ENCODE measurements at places on chromosomes 7 and 10.

- no peak for DNase-seq
These were observed 103.1 kb upstream of the PLXDC2 start for GRCh38 chr10:19713159-19713558.

DNA sequence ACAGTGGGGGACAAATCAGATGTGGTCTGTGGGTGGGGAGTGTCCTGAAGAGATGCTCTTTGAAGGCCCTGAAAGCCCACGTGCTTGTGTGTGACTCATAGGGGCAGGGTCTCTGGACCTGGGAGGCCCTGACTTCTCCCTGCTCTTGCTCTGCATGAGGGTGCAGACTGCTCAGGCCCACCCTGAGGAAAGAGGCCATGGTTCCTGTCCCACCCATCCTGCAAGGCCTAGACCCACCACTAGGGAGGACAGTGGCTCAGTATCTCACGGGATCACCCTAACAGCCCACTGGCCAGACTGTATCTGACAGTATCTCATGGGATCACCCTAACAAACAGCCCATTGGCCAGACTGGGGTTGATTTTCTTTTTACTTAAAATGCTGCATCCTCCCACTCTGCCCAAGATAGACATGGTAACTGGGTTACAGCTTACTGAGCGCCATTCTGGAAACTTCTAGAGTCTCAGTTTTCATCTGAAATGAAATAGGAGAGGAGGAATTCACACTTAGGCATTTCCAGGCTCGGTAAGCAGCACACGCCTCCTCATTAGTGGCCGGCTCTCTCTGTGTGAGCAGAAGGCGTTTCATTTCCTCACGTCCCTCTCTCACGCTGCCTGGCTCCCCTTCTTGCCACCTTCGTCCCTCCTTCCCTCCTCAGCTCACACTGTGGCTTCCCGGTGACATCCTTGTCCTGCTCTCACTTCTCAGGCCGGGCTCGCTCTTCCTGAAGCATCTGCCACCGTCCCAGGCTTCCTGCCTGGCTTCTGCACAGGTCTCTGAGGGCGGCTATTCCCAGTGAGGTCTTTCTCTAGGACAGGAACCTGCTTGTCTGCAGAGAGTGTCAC is 242.6 kb downstream of the GLRX3 start:
- no peak for DNase-seq

DNA sequence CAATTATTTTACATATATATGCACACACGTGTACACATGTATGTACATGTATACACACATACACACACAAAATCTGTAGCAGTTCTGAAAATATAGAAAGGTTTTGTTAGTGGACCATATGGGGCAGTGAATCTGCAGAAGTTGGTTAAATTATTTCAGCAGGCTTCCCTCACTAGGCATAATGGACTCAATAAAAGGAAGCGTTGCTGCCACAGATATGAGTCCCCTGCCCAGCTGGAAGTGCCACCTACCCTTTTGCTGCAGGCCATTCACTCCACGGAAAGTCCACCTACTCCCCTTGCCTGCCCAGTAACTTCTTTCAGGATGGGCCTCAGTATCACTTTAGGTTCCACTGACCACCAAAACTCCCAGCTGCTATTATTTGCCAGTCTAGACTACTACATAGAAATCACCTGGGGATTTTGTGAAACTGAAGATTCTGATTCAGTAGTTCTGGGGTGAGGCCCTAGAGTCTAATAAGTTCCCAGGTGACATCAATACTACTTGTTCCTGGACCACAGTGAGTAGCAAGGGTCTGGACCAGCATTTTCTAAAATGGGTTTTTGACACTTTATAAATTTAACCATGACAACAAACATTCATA is 29.3 kb upstream of the CROT start:
- no peak for DNase-seq

- no peak for DNase-seq
These were observed 1.3 kb downstream of the HHEX start for GRCh38 chr10:92690915-92691590.

- DNase-seq, result no peak
These were observed 5.2 kb upstream of the HTR7 start for GRCh38 chr10:90862908-90863514.

DNA sequence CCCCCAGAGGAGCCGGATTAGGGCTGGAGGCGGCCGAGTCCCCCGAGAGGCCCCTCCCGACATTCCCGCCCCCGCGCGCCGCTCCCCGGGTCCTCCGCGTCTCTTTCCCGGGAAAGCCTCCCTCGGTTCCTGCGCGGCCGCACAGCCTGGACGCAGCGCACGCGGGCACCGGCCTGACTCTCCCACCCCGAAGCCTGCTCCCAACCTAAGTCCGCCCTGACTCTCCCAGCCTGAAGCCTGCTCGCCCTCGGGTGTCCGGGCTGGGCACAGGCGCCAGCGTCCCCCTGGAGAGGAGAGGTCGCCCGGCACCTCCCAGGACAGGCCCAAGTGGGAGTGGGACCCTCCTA is 441 bp upstream of the VENTX start:
- no peak for DNase-seq

DNA sequence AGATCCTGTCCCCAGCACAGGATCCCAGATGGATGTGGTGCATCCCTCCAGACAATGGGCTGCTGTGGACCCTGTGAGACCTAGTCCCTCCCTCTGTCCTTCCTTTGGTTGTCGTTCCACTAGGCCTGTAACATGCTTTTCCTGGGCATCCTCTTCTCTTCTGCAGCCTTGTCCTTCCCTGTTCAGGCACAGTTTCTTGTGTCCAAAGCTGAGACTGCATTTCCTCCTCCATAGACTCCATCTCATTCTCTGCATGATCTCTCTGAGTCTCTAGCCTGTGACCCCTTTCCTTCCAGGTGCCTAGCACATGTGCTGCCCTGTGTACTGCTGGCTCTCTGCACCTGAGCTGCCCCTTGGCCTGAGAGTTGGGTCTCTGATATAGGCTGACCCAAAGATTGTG is 293.5 kb upstream of the IGFBP3 start:
- DNase-seq, result no peak

GRCh38 chr10:26481914-26482550 is 43.9 kb downstream of the APBB1IP start:
- peak; percentile 60 for DNase-seq

DNA sequence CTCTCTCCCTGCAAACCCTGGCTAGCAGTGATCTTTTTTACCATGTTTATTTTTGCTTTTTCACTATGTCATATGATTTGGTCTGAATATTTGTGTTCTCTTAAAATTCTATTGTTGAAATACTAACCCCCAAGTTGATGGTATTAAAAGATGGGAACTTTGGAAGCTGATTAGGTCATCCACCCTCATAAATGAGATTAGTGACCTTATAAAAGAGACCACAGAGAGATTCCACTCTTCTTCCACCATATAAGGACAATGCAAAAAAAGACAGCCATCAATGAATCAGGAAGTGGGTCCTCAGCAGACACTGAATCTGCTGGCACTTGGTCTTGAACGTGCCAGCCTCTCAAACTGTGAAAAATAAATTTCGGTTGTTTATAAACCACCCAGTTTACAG is 112.8 kb upstream of the KCND2 start:
- DNase-seq, result no peak

DNA sequence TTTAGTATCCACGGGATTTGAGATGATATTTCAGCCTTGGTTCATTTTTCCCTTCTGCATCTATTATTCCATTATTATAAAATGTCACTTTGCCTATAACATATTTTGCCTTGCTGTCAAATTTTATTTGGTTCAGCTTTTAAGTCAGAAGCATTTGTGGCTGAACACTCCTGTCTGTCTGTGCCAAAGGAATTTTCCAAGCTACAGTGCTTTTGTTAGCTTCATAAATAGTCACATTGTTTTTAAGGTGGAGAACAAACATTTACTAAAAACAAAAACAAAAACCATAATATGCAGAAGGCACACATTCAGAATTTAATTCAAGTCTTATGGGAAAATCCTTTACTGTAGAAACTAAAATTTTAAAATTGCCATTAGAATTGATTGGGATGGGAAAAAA is 33.8 kb upstream of the ELMO1 start:
- no peak for DNase-seq

DNA sequence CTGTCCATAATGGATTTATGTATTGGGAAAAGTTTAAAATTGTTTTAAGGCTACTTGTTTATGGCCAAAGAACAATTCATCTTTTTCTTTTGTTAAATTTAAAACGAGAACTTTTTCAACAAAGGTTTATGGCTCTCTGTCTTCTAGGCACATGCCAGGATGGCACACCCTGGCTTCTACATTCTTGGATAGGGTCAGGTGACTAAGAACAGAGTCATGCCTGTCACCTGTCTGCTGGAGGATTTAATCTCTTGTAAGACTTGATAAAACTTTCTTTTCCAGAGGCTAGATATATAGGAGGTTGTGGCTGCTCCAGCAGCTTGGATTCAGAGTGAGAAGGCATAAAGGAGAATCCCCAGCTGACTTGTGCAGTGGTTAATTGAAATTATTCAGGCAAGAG is 915.4 kb downstream of the GATA3 start:
- no peak for DNase-seq

DNA sequence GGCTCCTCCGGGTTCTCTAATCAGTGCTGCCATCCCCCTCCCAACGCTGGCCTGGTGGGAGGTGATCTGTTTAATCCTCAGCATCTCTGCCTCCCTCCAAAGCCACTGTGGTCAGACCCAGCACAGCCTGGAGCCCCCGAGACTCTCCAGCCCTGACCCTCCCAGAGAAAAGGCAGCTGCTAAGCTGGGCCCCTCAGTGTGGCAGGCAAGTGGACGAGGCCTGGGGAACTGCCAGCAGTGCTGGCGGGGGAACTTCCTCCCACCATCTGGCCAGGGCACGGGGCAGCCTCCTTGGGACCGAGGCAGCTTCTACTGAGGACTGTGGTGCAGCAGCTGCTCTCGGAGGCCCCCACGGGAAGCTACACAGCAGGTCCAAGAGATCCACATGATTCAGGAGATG is 51.1 kb downstream of the DPYSL4 start:
- DNase-seq, result no peak

DNA sequence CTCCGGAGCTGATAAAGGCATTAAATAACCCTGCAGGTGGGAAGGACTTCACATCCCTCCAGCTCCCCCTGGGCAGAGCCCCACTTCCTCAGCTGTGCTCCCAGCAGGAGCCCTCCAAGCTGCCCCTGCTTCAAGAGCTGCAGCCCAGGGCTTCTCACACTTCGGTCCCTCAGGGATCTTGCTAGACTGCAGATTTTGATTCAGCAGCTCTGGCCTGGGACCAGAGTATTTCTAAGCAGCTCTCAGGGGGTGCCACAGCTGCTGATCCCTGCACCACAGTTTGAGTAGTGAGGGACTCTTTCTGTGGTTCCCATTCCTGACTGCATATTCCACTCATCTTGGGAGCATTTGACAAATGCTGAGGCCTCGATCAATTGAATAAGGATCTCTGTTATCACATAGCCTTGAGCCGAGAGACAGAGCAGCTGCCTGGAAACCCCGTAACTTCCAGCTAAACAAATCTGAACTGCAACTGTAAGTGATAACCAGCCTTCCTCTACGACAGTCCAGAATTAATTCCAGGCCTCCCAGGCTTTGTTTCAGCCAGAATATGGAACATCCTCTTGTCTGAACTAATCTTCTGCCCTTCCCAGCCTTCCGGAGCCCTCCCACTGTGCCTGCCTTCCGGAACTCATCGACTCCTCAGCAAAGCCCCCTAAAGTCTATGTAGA is 161.4 kb downstream of the CCDC3 start:
- DNase-seq, result no peak

DNA sequence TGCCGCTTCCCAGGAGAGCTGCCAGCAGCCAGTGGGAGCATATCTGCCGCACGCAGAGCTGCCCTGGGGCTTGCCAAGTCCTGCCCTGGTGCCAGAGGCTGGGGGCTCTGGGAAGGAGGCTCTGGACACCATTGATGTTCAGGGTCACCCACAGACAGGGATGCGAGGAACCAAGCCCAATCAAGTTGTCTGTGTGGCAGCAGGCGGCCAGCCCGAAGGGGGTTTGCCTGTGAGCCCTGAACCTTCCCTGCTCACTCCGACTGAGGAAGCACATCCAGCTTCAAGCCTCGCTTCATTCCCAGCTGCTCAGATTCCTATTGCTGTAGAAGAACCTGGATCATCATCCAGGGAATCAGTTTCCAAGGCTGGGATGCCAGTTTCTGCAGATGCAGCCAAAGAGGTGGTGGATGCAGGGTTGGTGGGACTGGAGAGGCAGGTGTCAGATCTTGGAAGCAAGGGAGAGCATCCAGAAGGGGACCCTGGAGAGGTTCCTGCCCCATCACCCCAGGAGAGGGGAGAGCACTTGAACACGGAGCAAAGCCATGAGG is 94.6 kb downstream of the TACC2 start:
- no peak for DNase-seq

- no peak for DNase-seq
These were observed 101.6 kb downstream of the RNF133 start for GRCh38 chr7:122597277-122597676.

- DNase-seq, result no peak
These were observed 37.0 kb upstream of the MXI1 start for GRCh38 chr10:110170142-110170971.

DNA sequence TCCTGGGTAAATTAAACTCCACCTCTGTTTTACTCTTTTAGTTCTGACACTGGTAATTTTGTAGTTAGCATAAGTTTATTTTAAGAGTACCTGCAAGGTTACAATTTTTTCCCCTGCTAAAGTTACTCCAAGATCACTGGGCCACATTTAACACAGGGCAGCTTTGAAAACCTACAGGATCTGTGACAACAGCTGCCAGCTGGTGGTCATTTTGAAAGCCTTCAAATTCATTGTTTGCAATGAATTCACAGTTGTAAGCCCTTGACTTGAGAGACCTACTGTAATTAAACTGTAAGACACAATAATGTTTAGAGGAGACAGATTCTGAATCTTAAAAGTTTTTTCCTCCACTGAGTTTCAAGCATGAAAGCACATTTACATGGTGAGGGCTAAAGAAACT is 129.6 kb downstream of the CNOT4 start:
- DNase-seq, result no peak

GRCh38 chr10:119253433-119254174 is 46.2 kb downstream of the GRK5 start:
- no peak for DNase-seq

DNA sequence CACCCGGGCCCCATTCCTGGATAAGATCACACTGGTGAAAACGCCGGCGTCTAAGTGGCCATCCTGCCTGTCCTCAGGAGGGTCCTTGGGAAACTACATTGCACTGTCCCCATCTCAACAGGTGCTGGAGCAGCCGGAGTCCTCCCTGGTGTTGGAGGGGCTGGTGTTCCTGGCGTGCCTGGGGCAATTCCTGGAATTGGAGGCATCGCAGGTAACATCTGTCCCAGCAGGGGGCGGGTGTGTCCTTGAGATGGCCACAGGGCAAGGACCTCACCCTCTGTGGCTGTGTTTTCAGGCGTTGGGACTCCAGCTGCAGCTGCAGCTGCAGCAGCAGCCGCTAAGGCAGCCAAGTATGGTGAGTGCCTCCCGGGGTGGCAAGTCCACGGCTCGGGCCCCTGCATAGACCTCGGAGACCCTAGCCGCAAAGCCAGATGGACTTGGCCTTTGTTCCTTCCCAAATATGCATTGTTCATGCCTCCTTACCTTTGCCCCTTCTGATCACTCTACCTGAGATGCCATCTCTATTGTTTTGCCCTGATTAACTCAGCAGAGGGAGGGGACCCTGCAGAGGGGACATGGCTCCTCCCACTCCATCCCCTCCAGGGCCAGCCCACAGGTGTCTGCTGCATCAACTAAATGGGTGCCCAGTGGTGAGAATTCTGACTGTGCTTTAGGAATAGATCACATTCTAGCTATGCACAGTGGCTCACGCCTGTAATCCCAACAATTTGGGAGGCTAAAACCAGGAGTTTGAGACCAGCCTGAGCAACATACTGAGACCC is 23.8 kb downstream of the ELN start:
- no peak for DNase-seq

- DNase-seq, result no peak
These were observed 122.0 kb downstream of the ARL4A start for GRCh38 chr7:12809476-12809875.

- no peak for DNase-seq
These were observed 3.4 kb downstream of the TNRC18 start for GRCh38 chr7:5420067-5420880.

Measured in activated naive CD4-positive, alpha-beta T cell treated with anti-CD3 and anti-CD28 coated beads, Interleukin-2, amount 10 ng/mL, durations not matched to agents 7 days and 5 days (primary cell).